Hepatocyte (in vitro differentiated cells): ENCODE measurements at places on chromosomes 7 and 10.

GRCh38 chr7:44535348-44536064 is 5.6 kb downstream of the NPC1L1 start:
- no peak for DNase-seq

- DNase-seq: no peak
Measured at GRCh38 chr7:30511973-30512662, 7.5 kb upstream of the GGCT start.

DNA sequence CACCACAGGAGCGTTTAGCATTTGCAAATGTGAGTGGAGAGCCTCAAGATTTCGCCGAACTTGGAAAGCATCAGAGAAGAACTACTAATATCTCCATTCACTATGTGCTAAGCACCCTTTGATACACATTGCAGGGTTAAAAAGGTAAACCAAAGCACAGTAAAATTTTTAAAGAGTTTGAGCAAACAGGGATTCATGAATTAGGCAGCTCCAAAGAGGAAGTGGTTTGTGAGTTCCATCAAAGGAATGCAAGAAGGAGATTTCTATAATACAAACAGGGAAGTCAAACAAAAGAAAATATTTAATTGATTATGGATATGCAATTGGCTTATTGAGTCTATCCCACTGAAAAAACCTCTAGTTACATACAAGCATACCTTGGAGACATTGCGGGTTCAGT is 81.1 kb upstream of the TMEM72 start:
- DNase-seq: no peak

DNA sequence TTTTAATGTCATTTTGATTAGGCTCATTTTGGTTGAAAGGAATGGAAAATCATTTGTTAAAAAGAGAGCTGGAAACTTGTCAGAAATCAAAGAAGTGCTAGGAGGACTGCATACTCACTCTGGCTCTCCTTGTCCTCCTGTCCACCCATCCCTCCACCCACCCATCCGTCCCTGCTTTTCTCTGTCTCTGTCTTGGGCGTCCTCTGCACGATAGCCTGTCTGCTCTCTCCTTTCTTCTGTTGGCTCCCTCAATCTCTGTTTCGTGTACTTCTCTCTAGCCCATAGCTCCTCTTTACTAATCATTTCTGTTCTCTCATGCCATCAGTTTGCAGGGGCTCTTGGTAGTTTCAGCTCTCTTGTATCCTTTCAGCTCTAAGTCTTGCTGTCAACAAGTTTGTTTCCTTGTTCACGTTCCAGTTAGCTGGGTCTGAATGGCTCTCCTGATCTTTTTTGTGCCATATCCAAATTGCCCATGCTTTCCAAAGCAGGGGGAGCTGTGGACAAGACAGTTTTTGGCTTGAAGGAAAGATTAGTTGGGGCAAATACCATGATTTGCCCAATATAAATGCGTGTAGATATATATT is 75.6 kb downstream of the KAT6B start:
- no peak for DNase-seq

DNA sequence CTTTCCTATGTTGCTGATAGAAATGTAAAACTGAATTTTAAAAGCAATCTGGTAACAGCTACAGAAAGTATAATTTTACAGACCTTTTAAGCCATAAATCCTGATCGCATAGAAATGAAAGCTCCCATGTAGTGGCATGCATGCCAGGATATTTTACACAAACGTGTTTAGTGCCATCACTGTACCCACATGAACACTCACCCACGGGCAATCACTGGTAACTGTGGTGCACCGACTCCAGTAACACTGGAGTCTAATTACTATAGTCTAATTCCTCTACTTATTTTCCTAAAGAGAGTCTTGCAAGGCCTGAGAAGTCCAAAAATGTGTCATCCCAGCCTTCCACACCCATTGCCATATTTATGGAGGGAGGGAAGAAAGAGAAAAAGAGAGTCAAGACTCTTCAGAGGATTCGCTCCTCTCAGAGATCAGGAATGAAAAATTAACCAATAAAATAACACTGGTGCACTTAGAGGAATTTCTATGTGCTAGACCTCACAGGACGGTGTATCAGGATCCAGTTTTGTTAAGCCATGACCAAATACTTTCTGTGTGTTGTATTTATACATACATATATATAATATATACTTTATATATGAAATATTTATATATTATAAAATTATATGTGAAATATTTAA is 48.9 kb upstream of the AKR1C1 start:
- DNase-seq: no peak

DNA sequence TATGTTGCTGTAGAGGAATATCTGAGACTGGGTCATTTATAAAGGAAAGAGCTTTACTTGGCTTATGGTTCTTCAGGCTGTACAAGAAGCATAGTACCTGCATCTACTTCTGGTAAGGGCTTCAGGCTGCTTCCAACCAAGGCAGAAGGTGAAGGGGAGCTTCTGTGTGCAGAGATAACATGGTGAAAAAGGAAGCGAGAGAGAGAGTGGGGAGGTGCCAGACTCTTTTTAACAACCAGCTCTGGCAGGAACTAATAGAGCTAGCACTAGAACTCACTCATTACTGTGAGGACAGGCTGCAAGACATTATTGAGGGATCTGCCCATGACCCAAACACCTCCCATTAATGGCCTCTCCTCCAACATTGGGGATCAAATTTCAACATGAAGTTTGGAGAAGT is 94.5 kb downstream of the KIF20B start:
- no peak for DNase-seq

GRCh38 chr7:55271069-55271626 is 94.0 kb upstream of the LANCL2 start:
- DNase-seq: no peak

- no peak for DNase-seq
Measured at GRCh38 chr10:71509444-71509843, 112.7 kb downstream of the CDH23 start.

- no peak for DNase-seq
Measured at GRCh38 chr7:2667843-2668242, 20.2 kb upstream of the AMZ1 start.

DNA sequence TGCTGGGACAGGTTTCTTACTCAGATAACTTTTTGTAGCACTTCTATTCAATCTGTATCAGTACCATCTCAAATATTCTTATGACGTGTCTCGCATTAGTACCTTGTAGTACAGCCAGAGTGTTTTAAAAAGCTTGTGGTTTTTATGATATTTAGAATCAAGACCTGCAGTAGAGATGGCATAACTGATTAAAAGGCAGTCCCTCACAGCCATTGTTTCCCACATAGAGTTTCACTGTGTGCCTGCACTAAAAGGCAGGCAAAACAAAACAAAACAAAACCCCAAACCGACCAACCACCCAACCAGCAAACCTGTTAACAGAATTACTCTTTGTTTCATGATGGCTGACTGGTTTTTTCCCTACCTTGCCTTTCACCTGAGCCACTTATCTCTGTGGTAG is 221.3 kb upstream of the DGKB start:
- DNase-seq: no peak

GRCh38 chr10:58989486-58990039 is 186.9 kb upstream of the PHYHIPL start:
- DNase-seq: no peak

- DNase-seq: peak; percentile 22
Measured at GRCh38 chr7:79434867-79435266, 18.6 kb downstream of the MAGI2 start.

GRCh38 chr7:111051832-111052231 is 39.1 kb upstream of the LRRN3 start:
- no peak for DNase-seq

DNA sequence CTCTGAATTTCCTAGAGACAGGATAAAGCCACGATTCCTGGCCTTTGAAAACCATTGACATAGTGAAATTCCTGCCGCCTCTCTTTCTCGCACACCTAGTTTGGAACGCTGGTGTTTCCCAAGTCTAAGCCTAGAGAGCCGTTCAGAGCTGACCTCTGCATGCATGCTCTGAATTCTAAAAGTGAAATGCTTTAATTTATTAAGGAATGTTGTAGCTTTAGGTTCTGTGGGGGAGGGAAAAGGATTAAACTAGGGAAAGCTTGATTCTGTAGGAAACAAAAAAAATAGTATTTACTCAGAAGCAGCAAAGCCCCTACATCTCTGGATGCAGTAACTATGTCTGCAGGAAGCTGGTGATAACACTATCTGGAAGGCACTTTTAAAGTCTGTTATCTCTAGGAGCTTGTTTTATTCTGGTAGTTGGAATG is 27.3 kb downstream of the PFKP start:
- no peak for DNase-seq

GRCh38 chr7:135716677-135717238 is 11.2 kb downstream of the SLC13A4 start:
- DNase-seq: no peak

DNA sequence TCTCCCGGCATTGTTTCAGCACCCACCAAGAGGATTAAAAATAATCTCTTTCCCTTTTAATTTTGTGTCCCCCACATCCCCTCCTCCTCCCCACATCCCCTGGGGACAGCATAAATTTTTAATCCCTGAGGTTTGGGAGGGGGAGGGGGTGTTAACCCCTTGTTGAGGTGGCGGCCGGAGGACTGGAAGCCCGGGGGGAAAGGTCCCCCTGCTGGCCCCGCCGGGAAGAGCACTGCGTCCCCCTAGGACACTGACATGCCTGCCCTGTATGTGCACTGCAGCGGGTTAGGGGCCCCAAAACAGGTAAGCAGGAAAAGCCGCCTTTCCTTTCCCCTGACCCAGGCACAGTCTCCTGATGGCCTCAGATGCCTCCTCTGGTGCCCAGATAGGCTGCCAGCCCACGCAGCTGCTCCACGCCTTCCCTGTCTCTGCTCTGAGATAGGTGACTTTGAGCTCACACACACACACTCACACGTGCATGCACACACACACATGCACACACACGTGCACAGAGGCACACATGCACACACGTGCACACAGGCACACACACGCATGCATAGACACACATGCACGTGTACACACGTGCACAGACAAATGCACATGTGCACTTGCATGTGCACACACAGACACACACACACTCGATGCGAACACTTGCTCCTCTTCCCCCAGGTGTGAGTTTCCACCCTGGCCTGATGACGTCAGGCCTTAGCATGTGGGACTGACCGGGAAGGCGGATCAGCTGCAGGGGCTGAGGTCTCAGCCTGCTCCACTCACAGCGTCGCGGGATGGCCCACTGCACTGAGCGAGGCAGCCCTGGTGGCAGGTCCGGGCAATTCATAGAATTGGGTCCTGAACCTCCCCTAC is 12.3 kb downstream of the CNPY1 start:
- peak; percentile 56 for DNase-seq

GRCh38 chr7:33626869-33627268 is 278.5 kb upstream of the BMPER start:
- no peak for DNase-seq

GRCh38 chr7:67463316-67463715 is 466.7 kb downstream of the TYW1 start:
- no peak for DNase-seq

- DNase-seq: peak; percentile 11
Measured at GRCh38 chr7:106987777-106988176, 56.7 kb upstream of the PRKAR2B start.

DNA sequence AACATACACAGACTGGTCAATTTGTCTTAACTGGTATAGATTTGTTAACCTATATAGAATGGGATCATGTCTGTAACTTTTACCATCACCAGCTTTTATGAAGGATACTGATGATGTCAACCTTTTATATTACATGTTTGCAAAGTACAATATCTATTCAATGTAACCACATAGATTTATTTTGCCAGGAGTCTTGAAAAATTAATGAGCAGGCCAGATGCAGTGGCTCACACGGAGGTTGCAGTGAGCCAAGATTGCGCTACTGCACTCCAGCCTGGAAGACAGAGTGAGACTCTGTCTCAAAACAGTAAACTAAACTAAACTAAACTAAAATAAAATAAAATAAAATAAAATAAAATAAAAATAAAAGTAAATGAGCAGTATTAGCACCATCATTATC is 30.0 kb upstream of the PARD3 start:
- DNase-seq: no peak

- DNase-seq: no peak
Measured at GRCh38 chr7:46566097-46566774, 645.2 kb upstream of the IGFBP3 start.

DNA sequence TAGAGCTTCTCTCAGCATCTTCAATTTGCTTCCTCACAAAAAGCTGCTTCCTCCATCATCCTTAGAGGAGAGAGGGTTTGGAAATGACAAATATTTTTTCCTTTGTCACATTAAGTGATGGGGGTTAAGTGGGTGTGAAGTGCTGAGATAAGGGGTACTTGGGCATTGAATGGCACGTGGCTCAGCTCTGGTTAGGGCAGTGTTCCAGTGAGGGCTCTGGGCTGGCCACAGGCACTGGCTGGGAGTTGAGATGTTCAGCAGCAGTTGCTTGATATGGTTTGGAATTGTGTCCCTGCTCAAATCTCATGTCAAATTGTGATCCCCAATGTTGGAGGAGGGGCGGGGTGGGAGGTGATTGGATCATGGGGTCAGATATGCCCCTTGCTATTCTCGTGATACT is 33.7 kb upstream of the CHCHD3 start:
- DNase-seq: no peak

- no peak for DNase-seq
Measured at GRCh38 chr10:103812432-103812831, 42.9 kb downstream of the SH3PXD2A start.

- DNase-seq: no peak
Measured at GRCh38 chr10:113753020-113753692, 1.7 kb downstream of the PLEKHS1 start.

- DNase-seq: no peak
Measured at GRCh38 chr7:22663357-22663718, 63.7 kb upstream of the IL6 start.

DNA sequence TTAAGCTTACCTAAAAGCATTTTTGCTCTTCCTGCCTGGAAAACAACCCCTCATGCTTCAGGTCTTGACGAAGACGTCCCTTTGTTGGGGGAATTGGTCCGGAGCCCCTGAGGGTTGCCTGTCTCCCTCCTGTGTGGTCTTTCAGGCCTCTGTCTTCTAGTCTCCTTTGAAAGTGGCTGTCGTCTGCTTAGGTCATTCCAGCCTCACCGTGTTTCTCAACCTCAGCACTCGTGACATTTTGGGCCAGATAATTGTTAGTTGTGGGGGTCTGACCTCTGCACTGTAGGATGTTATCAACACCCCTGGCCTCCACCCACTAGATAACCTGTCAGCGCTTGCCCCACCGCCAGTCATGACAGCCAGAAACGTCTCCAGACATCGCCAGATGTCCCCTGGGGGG is 219.1 kb downstream of the TCF7L2 start:
- no peak for DNase-seq

- no peak for DNase-seq
Measured at GRCh38 chr7:25583621-25584020, 355.3 kb upstream of the NPVF start.
